ENCODE measurements at places on chromosomes 16 and 17.

DNA sequence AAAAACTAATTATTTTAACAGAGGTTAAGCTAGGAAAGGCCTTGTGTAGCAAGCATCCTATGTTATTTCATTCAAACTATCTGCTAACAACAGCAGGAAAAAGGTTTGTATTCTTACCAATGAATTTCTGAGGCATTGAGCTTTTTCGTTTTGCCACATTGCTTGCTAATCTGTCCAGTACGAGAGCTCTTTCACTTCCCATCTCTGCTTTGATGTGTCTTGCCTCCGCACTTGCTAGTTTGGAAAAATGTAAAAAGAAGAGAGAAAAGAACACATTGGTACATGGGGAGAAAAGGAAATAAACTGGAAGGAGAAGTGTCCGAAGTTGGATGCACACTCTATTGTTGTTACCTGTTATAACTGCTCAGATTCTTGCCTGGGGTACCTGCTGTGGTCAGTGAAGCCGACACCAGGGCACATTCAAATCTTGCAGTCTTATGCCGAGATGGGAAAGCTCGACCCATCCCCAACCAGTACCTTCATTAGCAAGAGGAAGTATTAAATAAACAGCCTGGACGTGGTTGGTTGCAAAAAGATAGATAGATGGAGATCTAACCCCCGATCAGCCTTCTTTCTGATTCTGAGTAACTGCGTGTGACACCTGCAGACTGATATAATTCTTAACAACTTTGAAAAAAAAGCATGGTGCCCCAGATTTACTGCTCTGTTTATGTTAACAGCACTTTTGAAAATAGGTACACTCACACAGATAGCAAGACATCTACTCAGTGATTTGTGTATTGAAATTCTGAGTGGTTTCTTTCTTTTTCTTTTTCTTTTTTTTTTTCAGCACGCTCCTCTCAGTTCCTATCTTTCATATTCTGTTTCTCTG is 40.0 kb downstream of the GRB7 start:
- no peak for DNase-seq

DNA sequence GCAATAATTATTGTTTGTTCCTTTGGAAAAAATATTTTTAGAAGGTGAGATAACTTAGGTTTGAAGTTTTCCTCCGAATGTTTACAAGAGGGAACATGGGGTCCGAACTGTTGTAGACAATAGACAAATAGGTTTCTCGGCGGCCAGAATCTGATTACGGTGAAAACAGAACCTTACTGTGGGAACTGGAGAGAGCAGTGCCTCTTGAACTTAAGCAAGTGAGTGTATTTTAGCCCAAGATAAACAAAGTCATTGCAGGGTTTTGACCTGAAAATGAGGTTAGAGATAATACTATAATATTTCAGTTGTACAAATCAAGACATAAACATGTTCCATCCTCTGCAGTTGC is 134.7 kb downstream of the ABCA8 start:
- DNase-seq: no peak

- no peak for DNase-seq
These were observed 165.6 kb downstream of the RAB11FIP4 start for GRCh38 chr17:31556969-31557645.

- no peak for DNase-seq
These were observed 679.7 kb upstream of the SOX9 start for GRCh38 chr17:71441098-71441497.

DNA sequence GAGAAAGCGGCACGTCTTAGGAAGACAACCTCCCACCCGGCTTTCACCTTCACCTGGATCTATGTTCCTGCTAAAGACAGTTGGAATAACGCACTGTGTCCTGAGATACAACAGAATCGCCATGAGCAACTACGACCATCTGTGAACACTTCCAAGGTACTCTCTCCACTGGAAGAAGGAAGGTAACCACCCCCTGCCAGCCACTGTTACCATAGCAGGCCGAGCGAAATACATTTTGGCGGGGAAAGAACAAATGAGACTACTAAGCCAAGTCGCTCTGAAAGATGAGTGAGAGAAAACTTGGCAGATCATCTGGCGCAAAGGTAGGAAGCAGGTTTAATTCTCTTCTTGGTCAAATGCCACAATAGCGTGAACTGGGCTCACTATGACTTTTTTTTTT is 9.8 kb downstream of the CRK start:
- no peak for DNase-seq

- no peak for DNase-seq
These were observed 195.8 kb downstream of the KCNJ2 start for GRCh38 chr17:70365091-70365583.

DNA sequence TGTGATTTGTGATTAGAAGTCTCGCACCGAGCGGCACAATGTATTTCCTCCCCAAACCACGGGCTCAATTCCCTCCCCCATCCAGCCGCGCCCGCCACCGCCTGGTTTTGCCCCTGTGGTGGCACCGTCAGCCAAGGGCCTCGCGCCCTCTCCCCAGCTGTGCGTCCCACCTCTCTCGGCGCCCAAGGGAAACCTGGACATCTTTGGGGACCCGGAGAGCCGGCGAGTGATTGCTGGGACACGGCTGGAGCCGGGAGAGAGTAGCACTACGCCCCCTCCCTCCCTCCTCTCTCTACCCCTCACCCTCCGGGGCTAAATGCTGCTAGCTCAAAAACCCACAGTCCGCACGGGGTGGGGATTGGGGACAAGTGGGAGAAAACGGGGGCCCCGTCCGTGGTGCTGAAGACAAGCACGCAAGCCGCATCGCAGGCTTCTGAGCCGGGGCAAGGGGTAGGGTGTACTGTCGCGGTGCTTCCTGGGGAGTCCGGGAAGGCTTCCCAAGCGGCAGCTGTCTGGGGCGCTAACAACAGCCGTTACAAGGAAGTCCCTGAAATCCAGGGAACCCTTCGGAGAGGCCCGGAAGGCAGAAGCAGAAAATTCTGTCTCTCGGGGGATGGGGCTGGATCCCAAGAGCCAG is 1.4 kb downstream of the CBLN1 start:
- no peak for DNase-seq

DNA sequence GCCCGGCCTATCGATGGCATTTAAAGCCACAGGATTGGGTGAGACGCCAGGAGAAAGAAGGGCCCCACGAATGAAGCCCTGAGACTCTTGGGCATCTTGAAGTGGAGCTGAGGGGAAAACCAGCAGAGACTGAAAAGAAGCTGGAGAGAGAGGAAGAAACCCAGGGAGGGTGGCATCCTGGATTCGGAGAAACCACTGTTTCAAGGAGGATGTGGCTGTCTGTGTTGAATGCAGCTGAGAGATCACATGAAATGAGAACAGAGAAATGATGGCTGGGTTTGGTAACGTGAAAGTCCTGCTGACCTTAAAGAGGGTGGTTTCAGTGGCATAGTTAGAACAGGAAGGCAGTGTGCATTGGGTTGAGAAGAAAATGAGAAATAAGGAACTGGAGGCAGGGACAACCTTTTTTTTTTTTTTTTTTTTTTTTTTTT is 3.8 kb downstream of the TNFSF12 start:
- DNase-seq: no peak

GRCh38 chr17:15954222-15954621 is 9.3 kb downstream of the ADORA2B start:
- DNase-seq: no peak

DNA sequence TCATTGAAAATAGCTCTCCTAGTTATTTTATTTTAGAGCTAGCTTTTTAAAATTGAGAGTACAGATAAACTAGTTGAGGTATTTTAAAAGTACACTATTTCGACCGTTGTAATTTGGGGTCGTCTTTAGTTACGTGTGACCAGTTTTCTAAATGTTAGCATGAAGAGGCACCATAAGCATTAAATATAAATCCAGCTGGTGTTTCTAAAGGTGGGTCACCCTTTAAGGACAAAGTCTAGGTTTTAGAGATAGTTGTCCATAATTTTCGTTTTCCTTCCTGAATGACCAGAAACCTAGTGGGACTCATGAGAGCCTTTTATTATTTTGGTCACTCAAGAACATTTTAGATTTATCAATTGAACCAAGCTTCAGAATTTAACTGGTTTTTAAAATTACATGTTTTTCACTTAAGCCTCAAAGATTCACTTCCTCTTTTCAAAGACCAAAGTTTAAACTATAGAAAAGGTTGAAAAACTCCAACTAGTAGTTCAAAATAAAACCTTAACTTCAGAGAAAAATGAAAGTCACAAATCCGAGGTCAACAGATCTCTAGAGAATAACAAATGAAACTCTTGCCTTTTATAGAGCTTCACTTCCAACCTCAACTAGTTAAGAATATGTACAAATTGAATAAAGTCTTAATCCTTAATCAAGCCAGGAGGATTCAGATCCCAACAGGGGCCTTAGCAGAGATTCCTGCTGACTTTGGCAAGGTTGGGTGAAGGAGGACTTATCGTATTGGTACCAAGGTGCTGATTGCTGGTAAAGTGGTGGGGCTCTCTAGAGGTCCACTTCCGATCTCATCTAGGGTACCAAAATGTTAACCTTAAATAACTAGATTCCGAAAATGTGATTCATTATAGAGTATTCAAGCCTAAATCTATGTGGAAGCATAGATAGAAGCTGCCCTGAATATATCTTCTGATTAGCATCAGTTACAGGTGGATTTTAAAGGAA is 32.5 kb downstream of the PHKB start:
- DNase-seq: no peak

- no peak for DNase-seq
These were observed 130.4 kb downstream of the TANC2 start for GRCh38 chr17:63096426-63096825.

DNA sequence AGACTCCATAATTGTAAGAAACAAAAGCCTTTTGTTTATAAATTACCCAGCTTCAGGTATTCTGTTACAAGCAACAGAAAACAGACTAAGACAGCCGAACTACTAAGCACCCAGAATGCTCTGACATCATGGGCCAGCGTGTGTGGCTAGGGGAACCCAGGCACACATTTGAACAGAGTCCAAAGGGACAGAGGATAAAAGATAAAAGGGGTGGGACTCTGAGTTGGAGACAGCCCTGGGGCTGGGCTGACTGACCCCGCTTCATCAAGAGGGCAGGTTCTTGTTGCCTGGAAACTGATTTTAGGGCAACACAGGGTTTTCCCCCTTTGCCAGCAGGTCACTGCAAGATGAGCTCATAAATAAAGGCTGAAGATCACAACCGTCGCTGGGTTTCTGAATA is 30.5 kb upstream of the ZNF287 start:
- no peak for DNase-seq

GRCh38 chr17:55432358-55433028 is 10.9 kb upstream of the MMD start:
- DNase-seq: no peak

DNA sequence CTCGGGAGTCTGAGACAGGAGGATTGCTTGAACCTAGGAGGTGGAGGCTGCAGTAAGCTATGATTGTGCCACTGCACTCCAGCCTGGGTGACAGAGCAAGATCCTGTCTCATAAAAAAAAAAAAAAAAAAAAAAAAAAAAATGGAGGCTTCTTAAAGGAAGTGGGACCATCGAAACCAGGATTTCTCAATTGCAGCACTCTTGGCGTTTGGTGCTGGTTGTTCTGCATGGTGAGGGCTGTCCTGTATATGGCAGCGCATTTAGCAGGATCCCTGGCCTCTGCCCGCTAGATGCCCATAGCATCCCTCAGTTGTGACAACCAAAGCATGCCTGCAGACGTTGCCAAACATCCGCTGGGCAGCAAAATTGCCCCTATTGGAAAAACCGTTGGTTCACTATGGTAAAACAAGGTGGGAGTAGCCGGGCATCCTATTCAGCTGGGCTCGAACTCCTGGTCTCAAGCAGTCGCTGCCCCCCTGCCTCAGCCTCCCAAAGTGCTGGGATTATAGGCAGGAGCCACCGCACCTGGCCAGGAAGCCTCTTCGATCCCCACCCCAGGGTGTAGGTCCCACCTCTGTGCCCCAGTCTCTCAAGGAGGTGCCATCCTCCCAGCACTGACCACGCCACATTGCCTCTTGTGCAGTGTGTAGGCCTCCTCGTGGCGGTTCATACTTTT is 6.5 kb upstream of the NPIPB7 start:
- no peak for DNase-seq

DNA sequence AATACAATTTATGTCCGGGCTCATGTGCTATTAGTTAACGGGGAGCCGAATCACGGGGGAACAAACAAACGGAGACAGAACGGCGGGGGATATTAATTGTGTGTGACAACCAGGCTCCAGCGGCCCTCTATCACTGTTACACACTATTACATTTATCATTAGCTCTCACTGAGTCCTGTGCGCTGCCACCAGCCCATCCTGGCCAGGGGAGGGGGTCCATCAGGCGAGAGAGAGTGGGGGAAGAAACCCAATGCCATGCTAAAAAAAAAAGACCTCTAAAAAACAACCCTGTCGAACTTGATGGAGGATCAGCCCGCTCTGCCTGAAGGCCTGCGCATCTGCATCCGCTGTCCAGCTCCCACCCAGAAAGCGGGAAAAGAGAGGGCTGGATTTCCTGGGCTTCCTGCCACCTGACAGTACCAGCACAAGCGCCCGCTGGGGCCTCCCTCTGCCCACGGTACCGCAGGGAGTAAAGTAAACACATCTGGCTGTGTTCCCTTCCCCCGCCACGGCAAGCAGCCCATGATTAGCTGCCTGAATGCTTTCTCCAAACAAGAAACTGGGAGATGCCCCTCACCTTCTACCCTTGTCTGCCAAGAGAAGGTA is 41.7 kb downstream of the PIPOX start:
- DNase-seq: peak; percentile 84

- DNase-seq: no peak
These were observed 140.6 kb upstream of the TNRC6C start for GRCh38 chr17:77817953-77818352.

DNA sequence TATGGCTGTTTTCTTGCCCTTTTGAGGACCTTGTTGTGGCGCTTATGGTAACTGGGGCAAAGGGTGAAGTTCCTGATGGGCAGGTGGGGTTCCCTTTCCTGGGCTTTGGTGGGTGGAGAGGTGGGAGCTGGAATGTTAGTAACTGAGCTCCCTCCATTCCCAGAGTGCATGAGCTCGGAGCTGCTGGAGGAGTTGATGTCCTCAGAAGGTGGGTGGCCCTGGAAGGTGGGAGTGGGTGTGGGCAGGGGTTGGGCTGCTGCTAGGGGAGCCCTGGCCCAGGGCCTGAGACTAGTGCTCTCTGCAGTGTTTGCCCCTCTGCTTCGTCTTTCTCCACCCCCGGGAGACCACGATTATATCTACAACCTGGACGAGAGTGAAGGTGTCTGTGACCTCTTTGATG is 1.2 kb upstream of the ELMO3 start:
- DNase-seq: no peak

- DNase-seq: no peak
These were observed 23.0 kb downstream of the ARHGAP23 start for GRCh38 chr17:38451030-38451839.

GRCh38 chr16:76182041-76182635 is 95.1 kb upstream of the CNTNAP4 start:
- no peak for DNase-seq

DNA sequence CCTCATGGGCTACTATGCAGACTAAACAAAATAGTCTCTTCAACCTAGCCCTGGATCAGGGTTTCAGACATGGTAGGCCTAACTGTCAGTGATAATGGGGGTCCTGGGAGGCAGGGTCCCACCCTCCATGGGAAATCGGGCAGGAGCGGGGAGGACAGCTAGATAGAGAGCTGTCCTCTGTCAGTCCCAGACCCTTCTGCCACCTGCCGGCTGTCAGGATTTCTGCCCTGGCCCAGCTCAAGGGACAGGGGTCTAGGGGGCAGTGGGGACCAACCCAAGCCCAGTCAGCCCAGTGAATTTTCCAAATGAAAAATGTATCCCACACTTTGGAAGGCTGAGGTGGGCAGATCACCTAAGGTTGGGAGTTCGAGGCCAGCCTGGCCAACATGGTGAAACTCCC is 5.3 kb downstream of the CA7 start:
- DNase-seq: no peak

All from NCI-H2081 treated with DMSO at 0.1 percent for 48 hours (cell line).